ENCODE measurements at places on chromosomes 2 and 18. TPM values are rescaled to one million over a fixed set of nuclear protein-coding genes. Genes with fewer than 3 reads are reported as not detected.

Gene CERKL
- not detected for total RNA-seq

Gene MOGAT1
- total RNA-seq, result 0.44 TPM

Gene IL36RN
- not detected for total RNA-seq

Gene GATA6
- 60.9 TPM for total RNA-seq

Gene IKZF2
- 6.8 TPM for total RNA-seq

Gene EN1
- not detected for total RNA-seq

Gene ATP8B1
- total RNA-seq, result 8.6 TPM

DNA sequence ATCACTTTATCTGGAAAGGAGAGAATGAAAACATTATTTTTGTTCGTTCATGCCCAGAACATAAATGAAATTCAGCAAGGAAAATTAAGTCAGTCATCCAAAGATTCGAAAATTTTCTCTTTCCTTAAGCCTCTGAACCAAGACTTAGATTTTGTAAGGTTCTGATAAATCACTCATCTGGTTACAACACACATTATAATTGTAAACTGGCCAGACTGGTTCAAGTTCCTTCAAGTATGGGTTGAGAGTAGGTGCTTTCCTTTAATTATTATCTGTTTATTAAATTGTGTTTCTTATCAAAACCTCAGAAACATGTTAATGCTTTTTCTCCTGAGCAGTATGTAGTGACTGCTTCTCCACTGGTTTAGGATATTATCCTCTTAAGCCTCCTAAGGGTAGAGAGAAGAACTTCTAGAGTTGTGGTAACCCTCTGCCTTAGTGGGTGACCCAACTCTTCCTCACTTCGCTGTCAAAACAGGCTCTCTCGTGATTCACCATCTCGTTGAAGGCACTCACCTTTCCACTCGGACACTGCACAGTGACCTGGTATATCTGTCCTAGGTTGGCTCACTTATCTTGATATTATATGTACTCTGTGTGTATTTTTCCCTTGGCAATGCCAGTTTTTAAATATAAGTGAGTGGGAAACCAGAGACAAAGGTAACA, 325.9 kb downstream of the PAX3 start:
- no peak overlapping the region for H3K4me3 ChIP-seq
- DNase-seq, result no peak
- no peaks in the 10 kb centered on the region for H3K36me3 ChIP-seq
- H3K4me1 ChIP-seq, result no peaks in the 10 kb centered on the region
- H3K27ac ChIP-seq, result no peak overlapping the region

GRCh38 chr2:18001671-18002070, 123.2 kb downstream of the KCNS3 start:
- no peaks in the 10 kb centered on the region for H3K27me3 ChIP-seq
- H3K27ac ChIP-seq, result no peak overlapping the region
- H3K36me3 ChIP-seq, result no peaks in the 10 kb centered on the region

DNA sequence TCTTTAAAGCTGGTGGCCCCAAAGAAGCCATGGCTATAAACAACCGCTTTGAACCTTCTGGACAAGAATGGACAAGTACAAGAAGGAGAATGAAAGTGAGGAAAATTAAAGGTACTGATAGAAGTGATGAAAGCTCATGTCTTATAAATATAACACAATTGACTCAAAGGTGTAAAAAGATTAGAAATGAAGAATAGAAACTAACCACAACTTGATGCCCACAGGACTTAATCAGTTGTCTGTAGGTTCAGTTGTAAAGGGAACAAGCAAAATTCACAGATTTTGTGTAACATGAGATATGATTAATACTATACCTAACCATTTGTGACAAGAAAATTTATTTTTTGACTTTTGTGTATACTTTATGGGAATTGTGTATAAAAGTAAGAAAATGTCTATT, 135.7 kb downstream of the NUP35 start:
- H3K4me1 ChIP-seq, result no peaks in the 10 kb centered on the region
- H3K27me3 ChIP-seq, result no peaks in the 10 kb centered on the region
- H3K27ac ChIP-seq, result no peak overlapping the region
- no peaks in the 10 kb centered on the region for H3K36me3 ChIP-seq

- H3K4me3 ChIP-seq, result no peak overlapping the region
- H3K27ac ChIP-seq, result no peak overlapping the region
- DNase-seq, result no peak
- H3K27me3 ChIP-seq, result peaks cover 86% of the 10 kb centered on the region
These were observed 94.0 kb downstream of the CDK15 start for GRCh38 chr2:201900362-201900761.

- H3K27me3 ChIP-seq, result peaks cover 22% of the 10 kb centered on the region
- H3K4me1 ChIP-seq, result peaks cover 6% of the 10 kb centered on the region
- DNase-seq, result no peak
- no peaks in the 10 kb centered on the region for H3K36me3 ChIP-seq
These were observed 263.3 kb downstream of the TFCP2L1 start for GRCh38 chr2:121021685-121022084.

DNA sequence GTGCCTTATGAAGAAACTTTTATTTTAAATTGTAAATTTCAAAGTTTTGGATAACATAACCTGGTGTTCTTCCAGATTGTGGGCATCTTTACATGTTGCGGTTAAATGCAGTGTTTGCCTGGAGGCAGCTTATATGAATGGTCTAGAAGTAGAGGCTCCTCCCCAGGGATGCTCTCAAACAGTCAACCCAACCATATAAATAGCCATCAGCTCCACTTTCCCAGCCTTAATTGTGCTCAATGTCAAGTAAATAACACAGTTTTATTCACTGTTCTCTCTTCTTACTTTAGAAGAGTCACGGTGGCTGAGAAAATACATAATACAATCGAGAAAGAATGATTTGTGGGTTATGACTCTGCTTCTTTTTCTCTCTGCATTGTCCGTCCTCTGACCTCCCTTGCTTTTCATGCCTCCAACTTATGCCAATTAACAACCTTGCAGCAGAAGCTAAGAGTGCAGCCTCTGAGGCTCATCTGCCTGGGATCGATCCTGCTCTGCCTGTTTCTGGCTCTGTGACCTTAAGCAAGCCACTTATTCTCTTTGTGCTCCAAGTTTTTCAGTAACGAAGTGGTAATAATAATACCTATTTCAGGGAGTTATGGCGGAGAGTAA, 100.3 kb downstream of the DAW1 start:
- no peak overlapping the region for H3K4me3 ChIP-seq
- no peaks in the 10 kb centered on the region for H3K4me1 ChIP-seq
- H3K27me3 ChIP-seq, result no peaks in the 10 kb centered on the region

- no peaks in the 10 kb centered on the region for H3K36me3 ChIP-seq
- no peaks in the 10 kb centered on the region for H3K4me1 ChIP-seq
- H3K4me3 ChIP-seq, result no peak overlapping the region
- peaks cover 17% of the 10 kb centered on the region for H3K27me3 ChIP-seq
These were observed 26.8 kb upstream of the SLC9A2 start for GRCh38 chr2:102592601-102593000.

- DNase-seq, result no peak
- no peak overlapping the region for H3K27ac ChIP-seq
- H3K27me3 ChIP-seq, result no peaks in the 10 kb centered on the region
- no peaks in the 10 kb centered on the region for H3K36me3 ChIP-seq
- H3K4me1 ChIP-seq, result no peaks in the 10 kb centered on the region
- H3K4me3 ChIP-seq, result no peak overlapping the region
These were observed 222.7 kb upstream of the PIK3C3 start for GRCh38 chr18:41732356-41732755.

DNA sequence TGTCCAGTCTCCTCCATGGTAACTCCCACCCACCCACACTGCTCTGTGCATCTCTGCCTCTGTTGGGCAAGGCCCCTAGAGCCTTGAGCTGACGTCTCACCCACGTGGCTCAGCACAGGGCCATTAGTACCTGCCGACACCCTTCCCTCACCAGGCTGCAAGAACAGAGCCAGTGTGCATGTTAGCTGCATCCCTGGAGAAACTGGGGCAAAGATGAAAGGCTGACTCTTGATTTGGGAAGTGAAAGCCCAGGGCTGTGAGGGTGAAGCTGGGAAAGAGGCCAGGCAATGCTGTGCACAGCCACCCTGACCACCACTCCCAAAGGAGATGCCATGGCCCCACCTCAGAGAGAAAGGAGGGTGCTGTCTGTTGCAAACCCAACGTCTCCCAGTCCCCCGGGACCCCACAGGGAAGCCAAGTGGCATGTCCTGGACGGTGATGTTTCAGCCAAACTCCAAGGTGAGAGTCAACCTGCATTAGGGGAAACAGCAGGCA, 20.0 kb upstream of the HPCAL1 start:
- H3K4me1 ChIP-seq, result peaks cover 24% of the 10 kb centered on the region
- no peaks in the 10 kb centered on the region for H3K36me3 ChIP-seq
- no peak for DNase-seq

DNA sequence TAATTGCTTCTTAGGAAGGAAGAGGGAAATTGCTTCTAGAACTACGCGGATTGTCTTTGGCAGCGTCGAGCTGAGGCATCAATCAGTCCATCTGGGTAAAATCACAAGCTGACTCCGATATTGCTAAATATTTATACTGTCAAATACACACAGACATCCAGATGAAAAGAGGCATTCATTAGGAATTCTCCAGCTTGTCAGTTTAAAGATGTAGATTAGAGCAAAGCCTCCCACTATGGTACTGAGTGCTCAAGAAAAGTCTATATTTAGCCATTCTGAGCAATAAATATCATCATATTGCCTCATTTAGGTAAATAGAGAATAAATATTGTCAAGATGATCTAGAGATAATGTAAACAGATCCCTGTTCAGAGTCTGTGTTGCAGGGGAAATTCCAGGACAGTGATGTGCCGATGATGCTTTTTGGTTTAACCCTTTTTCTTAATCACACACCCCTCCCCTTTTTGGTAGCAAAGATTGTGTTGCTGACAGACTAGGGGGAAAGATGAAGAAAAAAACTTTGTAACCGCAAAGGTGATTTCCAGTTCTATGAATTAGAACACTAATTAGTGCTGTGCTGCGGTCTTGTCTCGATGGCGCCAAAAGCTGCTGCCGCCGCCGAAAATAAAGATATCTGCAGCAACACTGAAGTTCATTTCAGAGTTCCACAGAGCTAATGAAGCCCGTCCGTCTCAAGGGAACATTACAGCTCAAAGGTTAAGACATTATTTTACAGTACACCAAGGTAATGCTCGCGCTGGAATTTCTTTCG, 171.8 kb downstream of the PTGR3 start:
- no peak overlapping the region for H3K27ac ChIP-seq
- H3K4me1 ChIP-seq, result peaks cover 11% of the 10 kb centered on the region
- H3K4me3 ChIP-seq, result no peak overlapping the region
- no peaks in the 10 kb centered on the region for H3K27me3 ChIP-seq

DNA sequence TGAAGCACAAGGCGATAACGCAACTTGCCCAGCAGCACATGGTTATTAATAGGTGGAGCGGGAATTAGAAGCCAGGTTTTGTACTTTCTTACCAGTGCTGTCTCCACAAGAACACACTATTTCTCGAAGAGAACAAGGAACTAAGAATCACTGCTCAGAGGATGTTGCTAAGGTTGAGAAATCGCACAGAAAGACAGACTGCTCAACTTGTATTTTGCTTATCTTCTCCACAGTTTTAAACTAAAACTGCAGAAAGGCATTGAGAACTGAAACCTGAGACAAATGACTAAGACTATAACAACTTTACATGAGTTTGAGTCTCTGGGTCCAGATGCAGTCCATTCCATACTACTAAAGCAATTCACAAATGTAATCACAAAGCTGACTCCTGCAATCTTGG, 6.2 kb downstream of the PRKD3 start:
- no peak overlapping the region for H3K27ac ChIP-seq
- H3K27me3 ChIP-seq, result no peaks in the 10 kb centered on the region
- no peak for DNase-seq
- H3K4me1 ChIP-seq, result peaks cover 68% of the 10 kb centered on the region
